ENCODE measurements at places on chromosomes 3 and 15.

GRCh38 chr3:195559723-195560409, 16.7 kb upstream of the PPP1R2 start:
- no peak for DNase-seq

- DNase-seq, result peak; percentile 22
Measured at GRCh38 chr3:126367316-126367805, 10.2 kb upstream of the KLF15 start.

- DNase-seq, result no peak
Measured at GRCh38 chr15:85440451-85440850, 60.0 kb downstream of the AKAP13 start.

- DNase-seq, result no peak
Measured at GRCh38 chr3:154886437-154886836, 193.7 kb upstream of the MME start.

DNA sequence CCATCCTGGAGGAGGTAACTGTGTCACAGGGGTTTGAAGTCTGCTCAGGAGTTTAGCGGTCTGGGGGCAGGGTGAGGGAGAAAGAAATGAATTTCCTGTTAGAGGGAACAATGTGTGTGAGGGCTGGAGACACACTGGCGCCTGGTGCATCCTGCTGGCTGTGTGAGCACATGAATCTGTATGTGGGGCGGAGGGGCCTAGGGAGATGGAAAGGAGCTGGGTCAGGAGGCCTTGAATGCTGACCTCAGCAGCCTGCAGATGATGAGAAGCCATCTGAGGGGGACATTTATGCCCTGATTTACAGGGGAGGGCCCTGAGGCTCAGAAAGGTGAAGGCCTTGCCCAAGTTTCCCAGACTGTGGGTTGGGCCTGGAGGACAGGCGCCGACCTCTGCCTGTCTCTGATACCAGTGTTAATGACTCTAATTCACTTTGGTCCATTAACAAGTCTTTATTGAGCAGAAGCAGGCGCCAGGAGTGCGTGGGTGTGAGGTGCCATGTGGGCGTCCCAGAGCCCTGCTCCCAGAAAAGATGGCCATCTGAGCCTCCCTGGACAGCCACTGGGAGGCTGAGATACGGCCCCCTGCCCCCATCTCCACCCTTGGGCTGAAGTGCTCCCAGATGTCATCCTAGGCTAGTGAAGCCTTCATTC, 34.8 kb downstream of the LINGO1 start:
- no peak for DNase-seq

GRCh38 chr15:39338251-39338650, 242.6 kb upstream of the THBS1 start:
- DNase-seq, result no peak

DNA sequence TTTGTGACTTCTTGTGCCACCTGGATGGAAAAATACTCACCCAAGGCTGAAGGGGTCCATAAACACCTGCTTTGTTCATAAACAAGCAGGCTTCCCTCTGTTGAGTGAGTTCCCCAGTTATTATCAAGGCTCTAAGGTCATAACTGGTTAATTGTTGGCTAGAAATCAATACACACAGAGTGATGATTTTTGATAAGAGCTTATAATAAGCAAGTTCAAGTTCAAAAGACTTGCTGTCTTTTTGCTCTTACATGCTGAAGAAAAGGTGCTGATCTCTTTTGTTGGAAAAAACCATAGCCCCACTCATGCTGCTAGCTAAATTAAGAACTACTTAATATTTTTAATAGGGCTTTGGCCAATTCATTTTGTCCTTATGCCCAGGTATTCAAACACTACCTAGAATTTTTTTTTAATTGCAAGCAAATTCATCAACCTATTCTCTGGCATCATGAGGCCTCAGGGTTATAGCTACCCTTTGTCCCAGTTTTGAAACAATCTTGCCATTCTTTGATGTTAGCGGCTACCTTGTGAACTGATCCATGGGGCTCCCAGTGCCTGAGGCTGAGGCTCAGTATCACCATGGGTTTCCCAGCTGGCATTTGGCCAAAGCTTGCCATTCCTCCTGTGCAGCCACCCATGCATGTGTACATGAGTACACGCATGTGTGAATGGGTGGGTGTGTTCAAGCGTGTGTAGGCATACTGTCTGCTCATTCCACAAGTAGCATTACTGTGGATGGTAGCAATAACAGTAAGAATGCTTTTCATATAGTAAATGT, 127.6 kb upstream of the LPP start:
- no peak for DNase-seq

- DNase-seq, result no peak
Measured at GRCh38 chr3:48405971-48406370, 23.9 kb downstream of the PLXNB1 start.

- DNase-seq, result no peak
Measured at GRCh38 chr3:180624714-180625113, 22.8 kb downstream of the TTC14 start.

- no peak for DNase-seq
Measured at GRCh38 chr3:134132961-134133360, 103.2 kb upstream of the SLCO2A1 start.

DNA sequence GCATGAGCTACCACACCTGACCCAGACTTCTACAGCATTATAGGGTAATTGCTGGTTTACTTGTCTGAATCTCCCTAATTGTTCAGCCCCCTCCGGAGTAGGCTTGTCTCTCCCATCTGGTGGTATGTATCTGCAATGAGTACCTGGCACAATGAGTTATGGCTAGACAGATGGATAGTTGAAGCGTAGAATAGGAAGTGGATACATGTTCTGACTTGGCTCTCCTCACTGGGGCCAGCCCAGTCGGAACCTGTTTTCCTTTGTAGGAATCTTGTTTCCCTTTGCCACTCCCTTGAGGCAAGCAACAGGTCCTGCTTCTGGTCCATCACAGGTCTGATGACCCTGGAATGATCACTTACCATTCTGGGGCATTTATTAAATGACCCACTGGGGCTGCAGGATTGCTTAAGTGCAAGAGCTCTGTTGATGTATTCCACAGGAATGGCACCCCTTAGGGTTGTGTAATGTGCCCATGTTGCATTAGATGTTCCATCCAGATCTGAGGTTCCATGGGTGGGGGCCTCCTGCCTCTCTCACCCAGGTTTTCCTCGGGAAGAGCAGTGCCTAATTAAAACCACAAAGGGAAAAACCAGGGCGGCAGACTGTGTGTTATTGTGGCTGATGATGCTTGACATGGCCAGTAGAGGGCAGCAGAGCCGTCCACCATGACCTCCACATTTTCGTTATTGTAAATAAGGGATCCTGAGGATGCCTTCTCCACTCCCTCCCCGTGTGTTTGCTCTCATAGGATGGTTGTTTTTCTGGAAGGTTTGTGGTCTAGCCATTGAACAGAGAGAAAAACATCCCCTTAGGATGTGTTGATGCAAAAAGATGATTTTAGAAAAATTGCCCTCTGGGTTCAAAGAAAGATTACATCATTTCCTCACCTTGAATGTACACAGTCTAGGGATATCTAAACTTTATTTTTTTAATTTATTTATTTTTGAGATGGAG, 58.0 kb downstream of the CMTM8 start:
- DNase-seq, result no peak

GRCh38 chr3:33131331-33132018, 17.7 kb downstream of the CRTAP start:
- DNase-seq, result no peak

DNA sequence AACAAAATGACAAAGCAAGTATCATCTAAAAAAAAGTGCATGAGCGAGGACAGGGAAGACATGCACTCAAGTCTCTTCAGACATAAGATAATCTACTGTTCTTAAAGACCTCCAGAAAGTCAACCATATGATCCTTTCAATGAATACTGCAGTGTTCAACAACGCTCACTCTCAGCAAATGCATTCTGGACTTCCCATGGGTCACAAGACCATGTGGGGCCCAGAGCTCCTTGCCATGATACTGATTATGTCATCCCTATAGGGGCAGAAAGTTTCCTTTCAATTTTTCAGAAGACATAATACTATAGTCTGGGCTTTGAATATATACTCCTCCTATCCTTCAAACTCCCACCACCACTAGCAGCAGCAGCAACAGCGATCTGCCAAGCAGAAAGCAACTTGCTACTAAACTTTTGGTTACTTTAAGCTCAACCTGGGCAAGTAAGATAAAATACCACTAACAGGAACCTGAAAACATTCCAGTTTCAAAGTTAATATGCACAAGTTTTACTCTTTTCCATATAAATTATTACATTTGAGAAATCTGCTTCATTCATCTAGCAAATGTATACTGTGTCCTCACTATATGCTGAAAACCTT, 143.5 kb downstream of the ADAM10 start:
- no peak for DNase-seq

GRCh38 chr3:119240101-119240590, 532 bp downstream of the B4GALT4 start:
- no peak for DNase-seq

DNA sequence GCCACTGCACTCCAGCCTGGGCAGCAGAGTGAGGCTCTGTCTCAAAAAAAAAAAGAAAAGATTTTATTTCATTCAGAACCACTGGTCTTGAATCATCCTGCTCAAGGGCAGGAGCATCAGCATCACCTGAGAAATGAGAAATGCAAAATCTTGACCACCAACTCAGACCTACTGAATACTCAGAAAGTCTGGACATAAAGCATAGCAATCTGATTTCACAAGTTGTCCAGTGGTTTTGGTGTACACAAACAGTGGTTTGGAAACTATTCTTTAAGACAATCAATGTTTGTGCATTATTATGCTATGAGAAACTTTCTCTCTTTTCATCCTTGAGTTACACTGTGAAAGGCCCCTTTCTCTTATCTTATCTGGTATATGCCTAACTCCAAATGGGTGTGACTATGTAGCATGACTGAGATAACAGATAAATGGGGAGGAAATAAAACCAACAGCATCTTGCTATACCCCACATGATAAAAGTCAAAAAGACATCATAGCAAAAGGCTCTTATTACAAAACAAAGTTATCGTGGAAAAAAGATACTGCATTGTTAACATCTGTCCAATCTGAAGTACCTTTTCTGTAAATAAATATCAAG, 174.2 kb upstream of the STT3B start:
- no peak for DNase-seq
